Activated naive CD4-positive, alpha-beta T cell (primary cell): ENCODE measurements at places on chromosomes 2 and 18.

GRCh38 chr2:120453635-120453998 lies 107.7 kb downstream of the INHBB start:
- DNase-seq, result no peak

DNA sequence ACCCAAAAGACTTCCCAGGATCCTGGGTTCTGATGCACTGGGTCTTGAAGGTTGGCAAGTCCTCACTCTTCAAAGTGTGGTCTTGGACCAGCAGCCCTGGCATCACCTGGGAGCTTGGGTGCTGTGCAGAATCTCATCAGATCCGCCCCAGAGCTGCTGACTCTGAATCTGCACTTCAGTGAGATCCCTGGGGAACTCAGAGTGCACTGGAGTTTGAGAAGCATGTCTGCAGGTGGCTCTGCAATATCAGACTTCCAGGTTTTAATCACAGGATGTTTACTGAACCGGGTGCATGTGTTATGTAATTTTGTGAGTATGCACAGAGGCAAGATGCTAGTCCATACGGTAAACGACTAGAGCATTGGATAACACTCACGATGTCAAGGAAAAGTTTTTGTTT lies 58.0 kb upstream of the BOD1L2 start:
- DNase-seq, result no peak

GRCh38 chr2:39723946-39724827 lies 54.9 kb downstream of the THUMPD2 start:
- DNase-seq, result no peak

DNA sequence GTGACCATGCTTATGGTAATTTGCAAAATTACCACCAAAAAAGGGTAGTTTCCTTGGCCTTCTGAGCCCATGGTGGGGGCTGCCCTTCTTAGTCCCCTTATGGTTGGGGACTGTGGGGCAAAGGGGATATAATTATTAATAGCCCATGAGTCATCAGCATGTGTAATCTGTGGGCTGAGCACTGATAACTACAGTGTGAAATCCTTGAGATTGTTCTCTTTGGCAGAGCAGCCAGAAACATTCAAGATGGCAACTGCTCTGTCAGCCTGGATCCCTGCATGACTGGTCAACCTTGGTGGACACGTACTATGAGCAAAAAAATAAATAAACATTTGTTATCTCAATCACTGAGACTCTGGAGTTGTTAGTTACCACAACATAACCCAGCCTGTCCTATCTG lies 61.3 kb downstream of the MGAT4A start:
- no peak for DNase-seq

GRCh38 chr2:177397481-177398289 lies 5.1 kb downstream of the AGPS start:
- DNase-seq, result no peak

- no peak for DNase-seq
Measured at GRCh38 chr2:33222309-33222708, 254.1 kb upstream of the RASGRP3 start.

DNA sequence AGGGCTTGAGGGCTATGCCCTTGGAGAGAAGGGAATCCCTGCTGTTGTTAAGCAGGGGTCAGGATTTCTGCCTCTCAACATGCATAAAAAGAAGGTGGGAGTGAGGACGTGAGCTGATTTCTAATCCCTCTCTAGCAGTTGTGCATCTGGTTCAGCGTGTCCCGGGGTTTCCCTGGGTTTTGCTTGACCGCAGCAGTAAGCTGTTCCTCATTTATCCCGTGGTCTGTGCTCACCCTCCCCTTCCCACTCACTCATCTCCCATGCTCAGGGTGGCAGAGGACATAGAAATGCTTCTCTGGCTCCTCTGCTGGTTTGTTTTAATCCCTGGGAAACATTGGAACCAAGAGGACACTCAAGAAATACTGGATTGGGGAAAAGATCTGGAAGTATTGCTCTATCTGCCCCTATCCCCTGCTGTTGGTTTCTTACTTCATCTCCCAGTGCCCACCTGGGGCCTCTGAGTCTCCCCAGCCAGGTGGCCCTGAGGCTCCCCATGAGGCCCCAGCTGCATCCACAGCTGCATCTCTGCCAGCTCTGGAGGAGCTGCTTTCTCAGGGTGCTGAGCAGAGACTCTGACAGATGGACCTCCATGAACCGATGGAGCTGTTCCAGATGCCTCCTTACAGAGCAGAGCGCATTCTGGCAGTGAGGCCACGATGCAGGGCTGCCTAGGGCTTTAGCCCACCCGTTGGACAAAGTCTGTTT lies 36.1 kb downstream of the TET3 start:
- no peak for DNase-seq

DNA sequence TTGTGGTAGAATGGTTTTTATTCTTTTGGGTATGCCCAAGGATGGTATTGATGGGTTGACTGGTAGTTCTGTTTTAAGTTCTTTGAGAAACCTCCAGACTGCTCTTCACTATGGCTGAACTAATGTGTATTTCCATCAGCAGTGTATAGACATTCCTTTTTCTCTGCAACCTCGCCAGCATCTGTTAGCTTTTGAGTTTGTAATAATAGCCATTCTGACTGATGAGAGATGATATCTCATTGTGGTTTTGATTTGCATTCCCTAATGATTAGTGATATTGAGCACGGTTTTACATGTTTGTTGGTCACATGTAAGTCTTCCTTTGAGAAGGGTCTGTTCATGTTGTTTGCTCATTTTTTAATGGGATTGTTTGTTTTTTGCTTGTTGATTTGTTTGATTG lies 1348.7 kb upstream of the NXPH2 start:
- DNase-seq, result no peak

DNA sequence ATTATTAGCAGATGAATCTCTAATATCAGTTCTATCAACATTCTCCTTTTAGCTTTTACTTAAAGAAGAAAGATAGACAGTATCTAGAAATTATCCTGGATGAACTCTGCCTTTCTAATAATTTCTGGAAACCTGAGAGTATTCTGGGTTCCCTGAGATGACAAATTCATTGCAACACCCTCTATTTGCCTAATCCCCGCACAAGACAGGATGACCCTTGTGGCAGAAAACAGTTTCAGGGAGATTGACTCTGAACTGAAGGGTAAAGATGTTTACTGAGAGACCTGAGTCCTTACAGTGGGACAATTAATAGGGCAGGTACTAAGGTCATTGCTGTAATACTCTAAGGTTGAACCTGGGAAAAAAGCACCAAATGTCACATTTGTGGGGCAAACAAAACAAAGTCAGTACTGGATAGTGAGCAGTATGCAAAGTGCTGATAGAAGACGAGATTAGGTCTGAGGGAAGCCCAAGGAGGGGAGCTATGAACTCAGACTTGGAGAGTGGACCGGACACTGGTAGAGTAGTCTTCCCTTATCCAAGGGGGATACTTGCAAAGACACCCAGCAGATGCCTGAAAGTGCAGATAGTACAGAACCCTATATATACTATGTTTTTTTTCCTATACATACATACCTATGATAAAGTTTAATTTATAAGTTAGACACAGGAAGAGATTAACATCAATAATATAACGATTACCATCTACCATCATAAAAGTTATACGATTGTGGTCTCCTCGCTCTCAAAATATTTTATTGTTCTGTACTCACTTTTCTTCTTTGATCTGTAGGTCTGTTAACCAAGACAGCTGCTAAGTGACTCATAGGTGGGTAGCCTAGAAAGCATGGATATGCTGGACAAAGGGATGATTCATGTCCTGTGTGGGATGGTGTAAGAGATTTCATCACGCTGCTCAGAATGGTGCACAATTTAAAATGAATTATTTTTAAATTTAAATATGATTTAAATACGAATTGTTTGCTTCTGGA lies 148.3 kb upstream of the KLHL14 start:
- no peak for DNase-seq

- DNase-seq, result no peak
Measured at GRCh38 chr2:38500283-38500634, 102.5 kb downstream of the HNRNPLL start.

GRCh38 chr2:134190807-134191203 lies 63.1 kb upstream of the MGAT5 start:
- DNase-seq, result no peak

GRCh38 chr2:27724905-27725701 lies 46.4 kb upstream of the MRPL33 start:
- no peak for DNase-seq

DNA sequence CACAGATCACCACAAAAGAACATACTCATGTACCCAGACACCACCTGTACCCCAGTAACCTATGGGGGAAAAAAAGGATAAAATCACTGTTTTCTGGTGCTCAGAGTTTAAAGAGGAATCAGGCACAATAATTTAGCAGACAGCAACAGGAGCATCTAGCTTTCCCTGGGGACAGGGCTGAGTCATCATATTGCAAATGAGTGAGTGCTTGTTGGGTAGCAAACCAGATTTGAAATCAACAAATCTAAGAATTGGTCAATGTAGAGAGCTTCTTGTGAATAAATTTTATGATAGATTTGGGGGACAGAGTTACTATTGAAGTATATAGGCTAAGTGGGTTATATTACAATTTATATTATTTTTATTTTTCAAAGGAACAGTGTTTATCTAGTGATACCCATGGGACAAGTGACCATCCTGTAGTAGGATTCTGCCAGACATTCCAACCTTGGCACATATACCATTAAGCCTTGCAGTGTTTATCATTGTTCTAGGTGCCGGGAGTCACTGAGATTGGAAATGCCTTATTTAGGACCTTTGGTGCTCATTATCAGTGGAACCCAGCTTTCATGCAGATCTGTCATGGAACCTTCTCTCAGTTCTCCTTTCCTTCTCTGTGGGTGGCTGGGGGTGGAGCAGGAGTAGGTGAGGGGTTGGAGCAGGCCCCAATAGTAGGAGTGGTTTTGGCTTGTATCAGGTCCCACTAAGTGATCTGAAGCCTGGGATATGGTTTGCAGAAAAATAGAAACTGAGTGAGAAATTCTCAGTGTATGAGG lies 117.2 kb downstream of the CERS6 start:
- DNase-seq, result no peak

- no peak for DNase-seq
Measured at GRCh38 chr2:190973726-190974628, 40.0 kb downstream of the STAT1 start.

GRCh38 chr18:46756025-46756558 lies 761 bp downstream of the ST8SIA5 start:
- no peak for DNase-seq

DNA sequence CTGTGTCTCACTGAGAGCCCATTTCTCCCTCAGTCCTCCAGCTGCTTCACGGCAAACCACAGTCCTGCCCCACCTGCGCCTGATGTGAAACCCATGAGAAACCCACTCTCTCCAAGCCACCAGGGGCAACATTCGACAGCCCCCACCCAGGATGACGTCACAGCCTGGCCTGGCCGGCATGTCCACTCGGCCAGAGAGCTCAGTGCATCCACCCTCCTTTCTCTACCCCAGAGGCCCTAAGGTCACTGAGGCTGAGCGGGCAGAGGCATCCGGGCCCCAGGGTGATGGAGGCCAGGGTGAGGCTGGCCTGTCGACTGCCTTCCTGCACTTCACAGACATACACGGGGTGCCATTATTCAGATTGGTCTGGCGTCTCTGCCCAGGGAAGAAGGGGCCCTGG lies 402.7 kb upstream of the MYT1L start:
- no peak for DNase-seq

- no peak for DNase-seq
Measured at GRCh38 chr2:148273158-148273691, 252.3 kb downstream of the MBD5 start.

GRCh38 chr2:25295621-25296020 lies 46.1 kb downstream of the DNMT3A start:
- no peak for DNase-seq

- DNase-seq, result no peak
Measured at GRCh38 chr2:172335736-172336135, 91.7 kb upstream of the ITGA6 start.

GRCh38 chr2:202660796-202661195 lies 26.0 kb downstream of the FAM117B start:
- no peak for DNase-seq

- no peak for DNase-seq
Measured at GRCh38 chr2:129862668-129863067, 116.8 kb upstream of the RAB6C start.

GRCh38 chr2:74099835-74100234 lies 47.9 kb downstream of the BOLA3 start:
- DNase-seq, result no peak

- no peak for DNase-seq
Measured at GRCh38 chr18:6055711-6056110, 160.4 kb upstream of the TMEM200C start.

DNA sequence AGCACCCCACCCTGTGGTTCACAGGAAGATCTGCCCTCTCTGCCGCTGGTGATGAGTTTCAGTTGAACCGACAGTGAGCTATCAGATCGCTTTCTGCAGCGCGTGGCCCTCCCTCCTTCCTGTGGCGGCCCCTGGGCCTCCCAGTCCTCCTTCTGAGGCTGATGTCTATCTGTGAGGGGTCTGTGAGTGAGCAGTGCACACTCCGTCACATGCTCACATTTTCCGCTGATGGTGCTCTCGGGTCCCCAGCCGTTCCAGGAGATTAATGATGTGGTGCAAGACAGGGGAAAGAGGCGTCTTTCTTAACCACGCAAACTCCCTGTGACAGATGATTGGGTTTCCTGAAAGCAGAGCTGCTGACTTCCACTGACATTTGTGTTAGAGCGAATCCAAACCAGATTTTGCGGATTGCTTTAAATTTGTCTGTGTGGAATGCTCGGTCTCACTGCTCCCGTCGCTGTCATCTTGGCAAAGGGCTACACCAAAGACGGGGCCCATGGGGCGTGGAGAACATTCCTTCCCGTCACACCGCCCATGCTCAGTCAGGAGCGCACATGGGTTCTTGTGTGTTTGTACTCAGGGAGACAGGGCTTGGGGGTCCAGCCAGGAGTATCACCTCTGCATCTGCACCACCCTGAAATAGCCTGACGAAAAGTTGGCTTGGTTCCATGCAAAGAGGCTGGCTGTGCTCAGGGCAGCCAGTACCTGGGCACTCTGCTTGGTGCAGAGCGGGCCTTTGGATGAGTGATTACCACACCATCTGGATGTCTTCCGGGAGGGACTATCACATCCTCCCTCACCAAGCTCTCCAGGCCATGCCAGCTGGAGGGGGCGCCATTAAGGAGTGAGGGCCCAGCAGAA lies 154.7 kb upstream of the HS6ST1 start:
- no peak for DNase-seq

GRCh38 chr2:162342841-162343240 lies 1.1 kb upstream of the GCA start:
- no peak for DNase-seq

GRCh38 chr2:36740061-36740460 lies 43.6 kb downstream of the VIT start:
- DNase-seq, result no peak

- no peak for DNase-seq
Measured at GRCh38 chr2:68889500-68889899, 18.3 kb upstream of the BMP10 start.

- DNase-seq, result no peak
Measured at GRCh38 chr18:73688851-73689711, 458.6 kb downstream of the FBXO15 start.
